ENCODE measurements at places on chromosomes 13 and 19.
A peak's percentile ranks its signal among the peaks of the same experiment; 100 is the strongest.

DNA sequence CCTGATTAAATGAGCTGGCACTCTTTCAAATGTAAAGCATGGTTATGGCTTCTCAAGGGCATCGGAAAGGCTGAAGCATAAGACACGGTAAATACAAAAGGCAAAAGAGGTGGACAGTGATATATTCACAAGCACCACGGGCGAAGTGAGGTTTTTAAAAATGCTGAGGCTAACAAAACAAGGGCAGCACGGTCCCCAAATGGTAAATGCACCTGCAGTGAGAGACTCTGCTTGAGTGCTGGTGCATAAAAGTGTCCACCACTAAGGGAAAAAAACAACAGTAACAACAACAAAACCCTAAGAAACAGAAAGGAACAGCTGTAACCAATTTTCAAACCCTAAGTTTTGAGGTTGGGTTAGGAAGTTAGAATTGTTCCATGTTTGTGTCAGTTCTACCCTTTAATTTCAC lies 234.9 kb downstream of the PCDH9 start:
- DNase-seq: no peak

GRCh38 chr19:279231-279630 lies 12.0 kb downstream of the PLPP2 start:
- DNase-seq: no peak

DNA sequence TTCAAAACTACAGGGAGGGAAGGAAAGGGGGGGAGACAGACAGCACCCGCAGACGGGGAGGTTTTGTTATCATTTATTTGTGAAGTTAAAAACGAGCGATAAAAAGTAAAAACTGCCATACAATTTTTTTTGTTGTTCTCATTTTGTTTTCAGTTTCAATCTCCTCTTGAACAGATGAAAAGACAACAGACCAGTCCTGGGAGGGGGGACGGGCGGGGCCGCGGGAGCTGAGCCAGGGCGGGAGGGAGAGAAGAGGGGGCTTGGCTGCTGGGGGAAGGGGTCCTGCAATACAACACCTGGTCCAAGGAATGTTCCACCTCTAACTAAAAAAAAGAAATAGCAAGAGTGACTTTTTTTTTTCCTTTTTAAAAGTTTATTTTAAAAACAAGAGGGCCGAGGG lies 11.3 kb downstream of the KHSRP start:
- no peak for DNase-seq

- DNase-seq: no peak
These were observed 50.5 kb downstream of the DLEU7 start for GRCh38 chr13:50793026-50793425.

GRCh38 chr19:42110658-42111057 lies 21.6 kb downstream of the POU2F2 start:
- no peak for DNase-seq

DNA sequence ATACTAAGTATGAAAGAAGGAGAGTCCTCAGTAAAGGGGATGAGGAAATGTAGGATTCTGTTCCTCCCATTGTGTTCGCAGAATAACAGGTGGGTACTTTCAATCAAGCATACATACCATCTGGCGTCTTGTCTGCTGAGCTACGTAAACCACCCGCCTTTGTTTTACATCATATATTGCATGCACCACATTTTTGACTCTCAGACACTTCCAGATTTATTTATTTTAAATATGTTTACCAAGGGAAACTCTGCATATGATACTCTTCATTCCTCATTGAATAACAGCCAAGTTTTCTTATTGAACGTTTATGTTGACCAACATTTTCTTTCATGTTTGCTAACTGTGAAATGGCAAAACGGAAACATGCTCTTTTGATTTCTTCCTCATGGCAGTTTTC lies 174.1 kb downstream of the FGF14 start:
- DNase-seq: no peak

DNA sequence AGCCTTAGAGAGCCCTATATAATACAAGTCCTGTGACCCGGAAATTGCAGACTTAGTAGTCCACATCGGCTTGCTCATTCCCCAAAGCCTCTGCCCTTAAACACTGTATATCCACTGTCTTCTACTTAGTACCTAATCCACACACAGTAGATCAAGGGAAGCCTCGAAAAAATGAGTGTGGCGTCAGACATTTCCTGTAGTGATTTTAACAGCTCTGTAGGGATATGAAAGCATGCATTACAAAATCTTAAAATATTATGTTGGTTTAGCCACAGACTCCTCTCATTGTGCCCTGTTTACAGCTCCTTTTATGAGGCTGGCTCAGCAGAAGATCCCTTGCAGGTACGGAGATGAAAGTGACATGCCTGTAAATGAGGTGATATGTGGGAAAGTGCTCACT lies 416.3 kb downstream of the LIG4 start:
- DNase-seq: no peak

- DNase-seq: no peak
These were observed 417.1 kb downstream of the ITGBL1 start for GRCh38 chr13:101869553-101869952.

GRCh38 chr13:51305271-51305967 lies 34.1 kb upstream of the SERPINE3 start:
- DNase-seq: no peak

DNA sequence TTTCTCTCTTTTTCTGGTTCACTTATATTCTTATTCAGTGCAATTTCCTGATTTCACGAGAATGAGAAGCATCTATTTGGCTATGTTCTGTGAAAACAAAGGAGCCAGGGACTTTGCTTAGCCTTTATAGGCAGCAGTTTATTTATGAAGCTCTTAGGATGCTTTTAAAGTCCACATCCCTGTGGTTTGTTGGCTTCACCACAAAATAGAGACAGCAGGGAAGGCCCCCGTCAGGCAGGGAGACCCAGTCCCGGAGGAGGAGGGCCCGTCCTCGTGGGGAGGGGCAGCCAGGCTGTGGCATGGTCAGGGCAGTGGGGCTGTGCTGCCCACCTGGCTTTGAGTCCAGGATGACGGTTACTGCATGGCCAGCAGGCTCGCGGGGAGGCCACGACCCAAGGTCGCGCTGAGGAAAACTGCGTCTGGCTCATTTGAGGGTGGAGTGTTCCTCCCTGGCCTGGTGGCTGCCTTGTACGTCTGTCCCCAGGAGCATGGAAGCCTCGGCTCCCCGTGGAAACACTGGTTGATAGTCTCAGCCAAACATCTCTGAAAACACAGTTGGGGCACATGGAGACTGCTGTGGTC lies 92.7 kb downstream of the ATP11A start:
- no peak for DNase-seq

DNA sequence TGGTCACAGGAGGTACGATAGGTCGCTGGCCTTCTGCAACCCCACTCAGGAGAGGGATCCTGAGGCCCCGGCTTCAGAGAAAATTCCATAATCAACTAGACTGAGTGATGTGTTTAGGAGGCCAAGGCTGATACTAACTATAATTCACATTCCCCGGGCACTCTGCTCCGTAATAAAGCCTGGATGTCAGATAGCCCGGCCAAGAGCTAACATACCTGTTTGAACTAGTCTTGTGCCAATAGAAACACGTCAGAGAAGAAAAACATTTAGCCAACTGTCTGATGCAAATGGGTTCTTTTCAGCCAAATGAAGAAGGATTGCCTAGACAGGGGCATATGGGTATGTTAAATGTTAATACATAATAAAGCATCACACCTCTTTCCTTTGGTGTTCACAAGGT lies 204.2 kb downstream of the TSHZ3 start:
- no peak for DNase-seq

DNA sequence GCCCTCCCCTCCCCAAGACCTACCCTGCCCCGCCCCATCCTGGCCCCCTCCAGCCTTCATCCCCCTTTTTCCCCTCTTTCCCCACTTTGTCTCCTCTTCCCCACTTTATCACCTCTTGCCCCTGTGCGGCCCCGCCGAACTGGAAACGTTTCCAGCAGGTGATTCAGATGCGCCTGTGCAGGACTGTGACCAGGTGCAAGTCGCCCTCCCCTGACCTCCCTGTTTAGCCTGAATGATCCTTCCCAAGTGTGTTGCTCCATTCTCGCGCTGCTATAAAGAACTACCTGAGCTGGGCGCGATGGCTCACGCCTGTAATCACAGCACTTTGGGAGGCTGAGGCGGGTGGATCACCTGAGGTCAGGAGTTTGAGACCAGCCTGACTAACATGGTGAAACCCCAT lies 25.9 kb downstream of the ZNF791 start:
- DNase-seq: no peak

- DNase-seq: no peak
These were observed 10.5 kb upstream of the ZNF536 start for GRCh38 chr19:30361721-30362120.

- DNase-seq: no peak
These were observed 661.5 kb downstream of the FGF9 start for GRCh38 chr13:22332416-22332815.

DNA sequence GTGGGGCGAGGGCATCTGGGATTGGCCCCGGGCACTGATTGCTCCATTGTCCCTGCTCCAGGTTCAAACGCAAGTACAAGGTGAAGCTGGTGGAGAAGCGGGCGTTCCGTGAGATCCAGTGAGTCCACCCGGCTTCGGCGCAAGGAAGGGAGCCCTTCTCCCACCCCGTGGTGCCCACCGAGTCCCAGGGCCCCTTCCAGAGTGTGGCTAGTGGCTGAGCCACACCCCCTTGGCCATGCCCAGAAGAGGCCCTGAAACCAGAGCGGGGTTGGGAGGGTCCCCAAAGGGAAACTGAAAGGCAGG lies 11.2 kb downstream of the NOP53 start:
- DNase-seq: no peak

DNA sequence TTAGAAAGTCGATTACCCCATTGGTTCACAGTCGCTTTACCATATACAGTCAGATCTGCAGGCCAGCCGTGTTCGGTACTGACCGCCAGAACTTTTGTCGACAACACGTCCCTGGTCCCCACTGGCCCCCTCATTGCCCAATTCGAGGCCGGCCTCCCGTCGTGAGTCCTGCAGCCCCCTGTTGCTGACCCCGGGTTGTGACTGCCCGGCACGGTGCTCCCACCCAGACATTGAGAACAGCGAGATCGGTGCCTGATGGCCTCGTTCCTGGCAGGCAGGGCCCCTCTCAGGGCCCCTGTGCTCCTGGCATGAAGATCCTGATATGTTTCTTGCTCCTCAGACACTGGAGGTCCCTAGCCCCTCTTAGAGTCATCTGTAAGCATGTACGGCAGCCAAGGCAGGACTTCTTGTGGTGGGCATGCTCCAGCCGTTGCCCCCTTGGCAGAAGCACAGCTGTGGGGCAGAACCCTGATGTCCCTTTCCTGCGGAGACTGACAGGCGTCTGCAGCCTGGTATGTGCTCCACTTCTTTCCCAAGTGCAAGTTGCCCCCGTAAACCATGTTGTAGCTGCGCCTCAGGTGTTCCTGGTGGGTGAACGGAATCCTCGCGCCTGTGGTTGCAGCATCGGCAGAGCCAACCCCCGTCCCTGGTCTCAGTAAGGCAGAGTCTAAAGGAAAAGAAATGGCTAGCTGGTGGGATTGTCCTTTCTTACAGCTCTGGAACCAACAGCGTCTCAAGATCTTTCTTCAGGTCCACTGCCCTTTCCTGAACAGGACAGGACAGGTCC lies 123.2 kb upstream of the SPACA7 start:
- no peak for DNase-seq

DNA sequence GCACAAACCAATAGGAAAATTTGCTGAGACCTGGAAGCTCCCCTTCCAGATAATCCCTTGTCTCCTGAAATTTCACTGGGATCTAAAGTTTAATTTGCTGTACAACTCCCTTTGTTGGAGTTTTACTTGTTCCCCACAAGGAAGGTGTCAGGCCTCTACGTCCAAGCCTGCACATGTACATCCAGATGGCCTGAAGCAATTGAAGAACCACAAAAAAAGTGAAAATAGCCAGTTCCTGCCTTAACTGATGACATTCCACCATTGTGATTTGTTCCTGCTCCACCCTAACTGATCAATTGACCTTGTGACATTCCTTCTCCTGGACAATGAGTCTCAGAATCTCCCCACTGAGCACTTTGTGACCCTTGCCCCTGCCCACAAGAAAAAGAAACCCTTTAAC lies 716.0 kb upstream of the PCDH20 start:
- no peak for DNase-seq

DNA sequence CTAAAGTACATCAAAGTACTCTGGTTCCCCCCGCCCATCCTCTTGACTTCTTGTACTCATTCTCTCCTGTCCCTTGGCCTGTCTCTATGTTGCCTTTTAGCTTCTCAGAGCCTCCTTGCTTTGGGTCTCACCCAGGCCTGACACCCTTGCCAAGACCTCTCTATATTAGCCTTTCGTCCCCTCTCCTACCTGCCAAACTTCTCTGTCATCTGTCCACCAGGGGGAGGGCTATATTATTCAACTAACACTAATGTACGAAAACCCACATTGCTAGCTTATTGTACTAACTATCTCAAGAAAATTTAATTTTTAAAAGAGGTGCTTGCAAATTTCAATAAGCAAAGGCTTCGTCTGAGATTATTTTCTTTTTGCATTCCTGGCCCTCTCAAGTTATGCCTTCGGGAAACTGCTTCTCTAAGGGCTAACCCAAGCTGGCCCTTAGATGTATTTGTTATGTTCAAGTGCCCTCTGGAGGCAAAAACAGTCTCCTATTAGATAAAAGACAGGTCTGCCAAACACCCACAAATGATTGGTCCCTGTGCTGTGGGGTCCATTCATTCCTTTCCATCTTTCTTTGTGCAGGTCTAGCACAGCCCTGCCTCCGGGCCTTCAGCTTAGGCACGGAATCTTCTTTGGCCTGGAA lies 6.3 kb upstream of the MRPS31 start:
- peak; percentile 42 for DNase-seq

DNA sequence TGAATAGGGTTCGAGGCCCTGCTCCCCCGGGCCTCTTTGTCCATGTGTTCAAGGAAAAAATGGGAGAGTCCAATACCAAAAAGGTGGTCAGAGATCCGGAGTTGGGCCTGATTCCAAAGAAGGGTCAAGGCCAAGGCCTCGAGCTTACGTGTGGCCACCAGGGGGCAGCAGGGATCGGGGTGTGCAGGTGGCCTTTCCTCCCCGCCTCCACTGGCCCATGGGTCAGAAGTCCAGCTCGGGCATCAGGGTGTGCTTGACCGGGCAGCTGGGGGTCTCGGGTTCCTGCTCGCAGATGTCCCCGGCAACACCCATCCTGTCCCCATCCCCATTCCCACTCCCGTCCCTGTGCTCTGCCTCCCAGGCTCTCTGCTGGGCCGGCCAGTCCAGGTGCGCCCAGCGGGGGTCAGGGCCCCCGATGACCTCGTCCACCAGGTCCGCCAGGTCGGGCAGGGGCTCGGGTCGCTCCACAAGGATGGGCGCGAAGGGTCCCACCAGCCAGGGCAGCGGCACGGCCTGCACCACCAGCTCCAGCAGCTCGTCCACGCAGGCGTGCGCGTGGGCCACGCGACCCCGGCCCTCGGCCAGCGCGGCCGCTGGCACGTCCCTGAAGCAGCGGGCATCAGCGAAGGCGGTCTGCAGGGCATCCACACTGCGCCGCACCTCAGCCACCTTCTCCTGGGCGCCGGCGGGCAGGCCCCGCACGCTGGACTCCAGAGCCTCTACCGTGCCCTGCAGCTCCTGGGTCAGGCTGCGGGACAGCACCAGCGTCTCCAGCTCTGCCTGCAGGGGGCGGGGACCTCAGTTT lies 5.2 kb upstream of the PLIN4 start:
- DNase-seq: peak; percentile 67

DNA sequence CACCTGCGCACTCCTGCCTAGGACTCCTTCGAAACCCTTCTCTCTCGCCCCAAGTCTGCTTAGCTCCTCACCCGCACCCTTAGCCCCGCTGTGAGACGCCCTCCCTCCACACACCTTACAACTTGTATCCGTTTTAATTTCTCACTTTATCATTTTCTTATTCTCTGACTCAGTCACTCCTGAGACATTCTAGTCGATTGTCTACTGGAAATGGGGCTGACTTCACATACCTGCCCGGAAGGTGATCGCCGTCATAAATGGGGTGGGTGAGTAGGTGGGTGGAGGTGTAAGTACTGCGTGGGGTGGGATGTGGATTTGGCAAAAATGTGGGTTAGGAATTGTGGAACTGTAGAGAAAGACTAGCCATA lies 714 bp downstream of the NDFIP2 start:
- no peak for DNase-seq

- DNase-seq: no peak
These were observed 42.2 kb upstream of the CEACAM21 start for GRCh38 chr19:41533671-41534215.

Data from inflammatory macrophage (primary cell).